ENCODE measurements at places on chromosomes 4 and X.

DNA sequence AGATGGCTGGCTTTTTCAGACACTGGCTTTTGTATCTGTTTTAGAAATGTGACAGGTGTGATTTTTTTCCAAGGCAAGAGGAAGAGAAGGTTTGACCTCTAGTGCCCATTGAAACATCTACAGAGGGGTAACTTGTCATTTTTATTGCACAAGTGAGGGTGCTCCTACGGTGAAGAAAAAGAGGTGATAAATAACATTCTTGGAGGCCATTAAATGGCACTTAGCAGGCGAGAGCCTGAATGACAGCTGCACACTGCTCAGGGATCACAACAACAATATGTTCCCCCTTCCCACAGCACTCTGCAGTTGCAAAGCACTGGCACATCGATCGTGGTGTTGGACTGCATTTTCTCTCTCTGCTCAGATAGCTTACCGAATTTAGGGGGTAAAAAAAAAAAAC is 22.9 kb downstream of the FAM184B start:
- no peak for DNase-seq

GRCh38 chrX:13131396-13132137 is 87.1 kb upstream of the FAM9C start:
- DNase-seq: no peak

DNA sequence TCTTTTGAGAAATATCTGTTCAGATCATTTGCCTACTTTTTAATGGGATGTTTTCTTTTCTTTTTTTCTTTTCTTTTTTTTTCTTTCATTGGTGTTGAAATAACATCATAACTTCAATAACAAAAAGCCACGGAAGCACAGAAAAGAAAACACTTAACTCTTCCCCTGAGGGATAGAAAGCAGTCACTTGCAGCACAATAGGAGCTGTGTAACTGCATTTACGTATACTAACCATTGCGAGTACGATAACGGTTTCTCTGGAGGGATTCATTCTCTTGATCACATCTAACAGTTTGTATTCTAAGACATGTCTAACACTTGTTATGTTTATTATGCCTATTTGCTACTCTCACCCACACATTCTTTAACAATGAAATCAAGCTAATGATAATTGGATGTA is 27.3 kb downstream of the C4orf46 start:
- no peak for DNase-seq

GRCh38 chr4:187128976-187129375 is 405.3 kb upstream of the FAT1 start:
- DNase-seq: no peak

- no peak for DNase-seq
Observed at GRCh38 chr4:140789759-140790158, 33.6 kb upstream of the TBC1D9 start.
